ENCODE measurements at places on chromosomes 2 and 18. TPM values are rescaled to one million over a fixed set of nuclear protein-coding genes. Genes with fewer than 3 reads are reported as not detected.

DNA sequence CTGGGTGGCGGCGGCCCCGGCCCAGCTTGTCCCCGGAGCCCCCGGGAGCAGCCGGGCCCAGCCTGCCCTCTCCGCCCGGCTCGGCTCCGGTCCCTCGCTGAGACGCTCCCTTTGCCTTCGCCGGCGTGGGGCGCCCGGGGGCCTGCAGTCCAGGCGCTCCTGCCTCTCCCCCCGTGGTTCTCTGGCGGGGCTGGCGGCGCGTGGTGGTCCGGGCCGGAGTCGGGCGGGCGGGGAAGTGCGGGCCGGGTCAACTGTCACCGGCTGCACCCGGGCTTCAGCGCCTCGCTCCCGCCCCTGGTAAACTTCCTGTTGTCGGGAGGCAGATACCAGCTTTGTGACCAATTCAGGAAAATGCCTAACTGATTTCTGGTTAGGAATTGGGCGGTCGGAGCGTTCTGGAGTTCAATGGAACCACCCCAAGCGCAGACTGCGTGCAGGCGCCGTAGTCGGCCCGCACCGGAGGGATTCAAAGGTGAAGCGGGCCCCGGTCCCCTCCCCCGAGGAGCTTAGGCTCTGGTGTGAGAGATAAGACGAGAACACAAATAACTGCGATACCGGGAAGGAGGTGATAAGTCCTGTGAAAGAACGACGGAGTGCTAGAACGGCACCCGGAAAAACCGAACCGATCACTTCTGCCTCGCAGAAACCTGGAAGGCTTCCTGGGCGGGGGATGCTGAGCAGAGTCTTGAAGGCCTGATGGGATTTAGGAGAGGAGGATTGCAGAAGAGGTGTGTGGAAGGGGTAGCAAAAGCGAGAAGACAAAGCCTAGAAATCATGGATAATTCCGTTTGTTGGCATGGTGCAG, 891 bp downstream of the CAB39 start:
- peak; percentile 7 for DNase-seq

The MYO5B gene
- total RNA-seq = 30.7 TPM

The TLX2 gene
- total RNA-seq = not detected

DNA sequence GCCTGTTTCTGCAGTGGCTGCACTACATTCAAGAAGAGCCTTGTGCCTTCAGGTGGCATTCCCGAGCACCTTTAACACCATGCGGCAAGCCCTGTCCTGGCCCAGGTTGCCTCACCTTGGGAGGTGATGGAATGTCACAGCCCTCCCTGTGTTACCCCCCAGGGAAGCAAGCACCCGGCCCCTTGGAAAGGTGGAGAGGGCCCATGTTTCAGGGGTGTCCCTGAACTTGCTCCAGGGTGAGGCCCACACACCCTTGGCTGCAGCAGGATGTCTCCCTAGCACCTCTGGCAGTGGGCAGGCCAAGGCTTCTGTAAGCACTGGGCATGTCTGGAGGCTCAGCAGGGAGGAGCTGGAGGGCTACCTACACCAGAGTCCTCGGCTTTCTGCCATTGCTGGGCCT, 29.3 kb upstream of the ACAA2 start:
- no peak for DNase-seq

The TUBB8B gene
- not detected for total RNA-seq

- DNase-seq = no peak
Measured at GRCh38 chr2:68901561-68901960, 30.4 kb upstream of the BMP10 start.

The CHRND gene
- not detected for total RNA-seq

- peak; percentile 23 for DNase-seq
Measured at GRCh38 chr2:219475697-219476651, 22.7 kb upstream of the GMPPA start.

- DNase-seq = peak; percentile 11
Measured at GRCh38 chr2:157838442-157839161, 37.5 kb downstream of the ACVR1 start.

DNA sequence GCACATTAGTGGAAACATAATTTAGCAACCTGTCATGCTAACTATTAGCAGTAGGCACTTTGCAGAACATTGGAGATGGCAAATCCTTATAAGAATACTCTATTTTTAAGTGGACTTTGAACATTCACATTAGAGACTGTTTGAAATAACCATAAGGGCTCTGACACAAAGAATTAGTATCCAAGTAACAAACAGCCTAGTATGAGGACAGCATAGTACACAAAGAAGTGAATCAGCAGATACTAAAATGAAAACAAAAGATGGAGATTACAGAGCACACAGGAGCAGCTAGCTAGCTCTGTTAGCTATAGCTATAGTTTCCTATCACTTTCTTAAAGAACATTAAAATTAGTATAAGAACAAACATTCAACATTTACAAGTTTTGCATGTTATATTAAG, 256.3 kb upstream of the SPOPL start:
- no peak for DNase-seq

The EMILIN1 gene
- total RNA-seq = 4.5 TPM

GRCh38 chr18:58796220-58796619, 68.5 kb upstream of the ZNF532 start:
- DNase-seq = no peak

- DNase-seq = no peak
Measured at GRCh38 chr2:217101972-217102371, 242.1 kb upstream of the TNP1 start.

GRCh38 chr2:129490641-129491040, 488.8 kb upstream of the RAB6C start:
- DNase-seq = no peak

DNA sequence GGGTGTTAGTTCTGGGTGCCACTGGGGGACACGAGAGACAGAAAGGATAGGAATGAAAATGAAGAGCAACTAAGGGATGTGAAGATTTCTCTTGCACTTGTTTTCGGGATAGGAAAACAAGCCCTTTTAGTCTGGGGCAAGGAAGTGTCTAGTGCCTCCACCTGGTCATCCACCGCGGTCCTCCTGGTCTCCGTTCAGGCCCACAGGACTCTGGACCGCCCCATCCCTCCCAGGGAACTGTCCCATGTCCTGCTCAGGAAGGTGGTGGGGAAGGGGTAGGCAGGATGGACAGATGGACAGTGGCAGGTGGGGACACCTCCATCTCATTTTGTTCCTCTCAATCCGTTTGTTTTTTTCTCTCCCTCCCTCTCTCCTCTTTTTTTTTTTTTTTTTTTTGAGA, 45.9 kb downstream of the AGAP1 start:
- DNase-seq = no peak

All from occipital lobe (tissue), 3 donors.